Stimulated activated CD8-positive, alpha-beta memory T cell treated with anti-CD3 and anti-CD28 coated beads, Interleukin-15, amount 100 ng/mL, for 1 hour (primary cell): ENCODE measurements at places on chromosomes 5 and 9.

GRCh38 chr5:124528838-124529237 is 217.6 kb downstream of the ZNF608 start:
- DNase-seq: no peak

DNA sequence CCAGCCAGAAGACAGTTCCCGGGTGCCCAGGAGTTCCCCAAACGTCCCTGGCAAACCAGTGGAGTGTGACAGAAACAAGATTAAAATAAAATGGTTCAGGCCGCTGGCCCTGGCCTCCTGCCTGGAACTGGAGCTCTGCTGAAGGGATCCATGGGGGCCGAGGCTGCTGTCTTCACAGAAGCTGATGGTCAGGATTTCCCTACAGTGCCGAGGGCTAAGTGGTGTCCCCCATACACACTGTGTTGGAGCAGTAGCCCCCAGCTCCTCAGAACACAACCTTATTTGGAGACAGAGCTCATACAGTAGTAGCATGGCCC is 55.9 kb downstream of the MRPL36 start:
- DNase-seq: no peak

DNA sequence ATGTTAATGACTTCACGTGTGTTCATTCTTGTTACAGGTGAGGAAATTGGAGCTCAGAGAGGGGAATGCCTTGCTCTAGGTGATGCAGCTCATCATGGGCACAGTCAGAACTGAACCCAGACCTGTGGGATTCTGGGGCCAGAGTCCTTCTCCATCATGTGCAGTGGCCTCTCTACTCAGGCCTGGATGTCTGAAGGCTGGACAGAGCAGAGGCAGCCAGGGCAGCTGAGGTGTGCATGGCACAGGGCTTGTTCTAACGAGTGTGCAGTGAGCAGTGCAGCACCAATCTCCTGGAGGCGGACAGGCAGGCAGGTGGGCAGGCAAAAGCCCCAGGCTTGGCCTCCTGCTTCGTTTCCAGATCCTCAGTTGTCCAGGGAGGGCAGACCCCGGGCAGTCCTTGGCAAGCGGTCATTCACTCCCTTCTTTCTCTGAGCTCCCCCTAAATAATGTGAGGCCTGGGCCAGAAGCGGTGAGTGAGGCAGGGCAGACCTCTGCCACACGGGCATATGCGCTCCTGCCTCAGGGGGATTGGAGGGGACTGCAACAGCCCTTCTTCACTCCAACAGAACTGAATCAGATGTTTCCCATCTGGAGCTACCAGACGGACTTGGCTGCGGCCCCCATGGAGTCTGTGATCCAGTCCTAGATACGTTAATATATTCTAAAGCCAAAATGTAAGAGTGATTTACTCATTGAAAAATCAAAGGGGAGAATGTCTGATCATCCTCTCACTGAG is 68.7 kb upstream of the FSTL4 start:
- no peak for DNase-seq

- no peak for DNase-seq
Observed at GRCh38 chr9:138044485-138045383, 167.2 kb downstream of the CACNA1B start.

- DNase-seq: no peak
Observed at GRCh38 chr9:95104980-95105379, 212.5 kb downstream of the FANCC start.

- DNase-seq: peak; percentile 11
Observed at GRCh38 chr9:214648-215493, at the start of gene DOCK8. Gene DOCK8, plus strand, starts transcription at chr9:214865. Its CDS starts 112 bp downstream, at chr9:214977.

DNA sequence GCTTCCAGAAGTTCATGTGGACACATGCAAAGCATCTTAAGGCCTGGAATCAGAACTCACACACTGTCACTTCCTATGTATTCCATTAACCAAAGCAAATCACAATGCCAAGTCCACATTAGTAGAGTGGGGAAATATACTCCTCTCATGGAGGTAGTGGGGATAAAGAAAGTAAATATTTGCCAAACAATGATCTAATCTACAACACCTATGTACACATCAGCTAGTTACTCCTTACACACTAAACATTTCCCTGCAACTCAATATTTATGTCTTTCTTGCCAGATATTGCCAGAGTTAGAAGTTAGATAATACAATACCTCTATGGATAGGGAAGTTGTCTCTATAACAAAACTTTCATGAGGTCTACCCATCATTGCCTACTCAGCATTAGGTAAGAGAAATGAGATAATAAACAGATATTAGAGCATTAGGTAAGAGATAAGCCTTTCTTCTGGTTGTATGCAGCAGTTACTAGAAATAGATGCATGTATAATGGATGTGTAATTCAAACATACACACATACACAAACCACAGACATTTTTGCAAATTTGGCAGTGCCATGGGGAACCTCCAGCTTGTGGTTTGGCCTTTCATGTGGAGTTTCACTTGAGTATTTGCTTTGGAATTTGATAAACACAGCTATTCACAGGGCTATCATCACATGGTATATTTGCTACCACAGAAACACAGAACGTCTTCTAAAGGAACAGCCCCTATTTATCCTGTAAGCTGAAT is 196.5 kb downstream of the TLE1 start:
- DNase-seq: no peak

GRCh38 chr9:134591082-134591571 is 50.5 kb upstream of the COL5A1 start:
- DNase-seq: no peak

DNA sequence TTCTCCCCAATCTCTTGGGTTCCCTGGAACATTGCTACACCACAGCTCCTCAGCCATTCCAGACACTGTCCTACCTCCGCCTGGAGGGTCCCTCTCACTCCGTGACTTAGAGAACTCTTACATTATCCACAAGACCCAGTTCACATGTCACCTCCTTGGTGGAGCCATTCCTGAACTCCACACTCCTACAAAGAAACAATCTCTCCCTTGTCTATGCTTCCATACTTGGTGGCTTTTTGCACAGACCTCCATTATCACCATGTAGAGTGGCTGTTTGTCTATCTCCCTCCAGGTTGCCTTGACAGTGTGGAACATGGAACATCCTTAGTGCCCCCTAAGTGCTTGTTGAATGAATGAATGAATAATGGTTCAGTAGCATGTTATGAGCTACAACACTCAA is 105.9 kb downstream of the PAX5 start:
- DNase-seq: no peak

DNA sequence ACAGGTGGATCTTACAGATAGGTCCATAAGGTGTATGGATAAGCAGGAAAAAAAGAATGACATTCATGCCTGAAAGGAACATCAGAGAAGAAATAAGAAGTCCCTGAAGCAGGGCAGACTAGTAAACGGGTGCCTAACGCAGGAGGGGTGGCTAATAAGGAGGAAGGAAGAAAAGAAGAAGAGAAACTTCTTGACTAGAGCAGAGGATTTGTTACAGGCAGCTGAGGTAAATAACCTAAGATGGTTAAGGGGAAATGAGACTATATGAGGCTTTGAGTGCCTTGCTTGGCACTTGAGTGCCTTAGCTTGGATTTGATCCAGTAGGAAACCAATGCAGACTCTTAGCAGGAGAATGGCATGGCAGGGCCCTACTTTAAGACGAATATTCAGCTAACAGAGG is 313.5 kb upstream of the PDE4D start:
- no peak for DNase-seq

DNA sequence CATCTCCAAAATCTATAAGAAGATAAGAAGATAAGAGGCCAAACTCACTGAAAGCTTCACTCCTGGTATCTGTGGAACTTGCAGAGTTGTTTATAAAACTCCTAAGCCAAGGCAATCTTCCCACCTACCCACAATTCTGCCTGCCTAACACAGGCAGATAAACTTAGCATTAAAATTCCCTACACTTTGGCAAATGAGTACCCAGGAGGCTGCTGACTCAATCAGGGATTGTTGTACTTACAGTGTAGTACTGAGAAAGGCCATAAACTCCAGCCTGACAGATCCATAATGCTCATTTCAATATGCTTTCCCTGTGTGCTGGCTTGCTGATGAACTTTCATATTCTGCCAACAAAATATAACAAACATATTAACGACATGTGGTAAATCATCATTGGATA is 725.2 kb downstream of the BRINP1 start:
- no peak for DNase-seq

- no peak for DNase-seq
Observed at GRCh38 chr9:125755340-125755739, 8.2 kb downstream of the PBX3 start.

DNA sequence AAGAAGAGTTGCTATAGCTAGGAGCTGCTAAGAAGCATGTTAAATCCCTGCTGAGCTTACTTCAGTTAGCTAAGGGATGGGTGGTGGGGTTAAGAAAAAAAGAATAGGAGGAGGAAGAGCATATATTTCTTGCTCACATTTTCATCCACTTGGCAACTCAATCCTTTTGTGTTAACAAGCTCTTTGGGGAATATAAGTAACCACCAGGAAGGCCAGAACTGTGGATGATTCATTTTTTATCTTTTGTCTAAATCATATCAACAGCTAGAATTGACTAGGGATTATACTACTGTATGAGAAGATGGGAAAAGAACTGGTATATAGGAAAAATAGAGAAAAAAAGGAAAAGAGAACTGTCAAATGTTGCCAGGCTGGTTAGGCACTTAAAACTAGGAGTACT is 555.3 kb upstream of the ARRDC3 start:
- no peak for DNase-seq

GRCh38 chr5:78961743-78962142 is 23.4 kb downstream of the ARSB start:
- DNase-seq: no peak

- no peak for DNase-seq
Observed at GRCh38 chr5:139810341-139811273, 15.0 kb downstream of the PSD2 start.

DNA sequence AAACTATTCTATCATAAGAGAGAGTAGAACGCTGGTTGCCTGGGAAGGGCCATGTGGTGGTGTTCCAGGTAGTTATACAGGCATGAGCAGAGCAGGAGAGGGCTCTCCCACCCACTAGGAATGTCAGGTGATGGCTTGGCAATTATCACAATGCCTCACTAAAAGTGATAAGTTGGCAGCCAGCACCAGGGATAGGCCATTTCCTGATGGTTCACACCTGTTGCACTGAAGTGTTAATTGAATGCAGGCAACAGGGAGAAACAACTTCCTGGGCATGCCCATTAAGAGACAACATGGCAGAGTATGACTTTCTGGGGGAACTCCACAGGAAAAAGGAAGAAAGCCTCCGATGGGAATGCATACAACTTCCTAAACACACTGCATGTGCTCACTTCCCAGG is 593.2 kb downstream of the ELAVL2 start:
- no peak for DNase-seq

- no peak for DNase-seq
Observed at GRCh38 chr5:129905473-129906176, 1.4 kb downstream of the CHSY3 start.

DNA sequence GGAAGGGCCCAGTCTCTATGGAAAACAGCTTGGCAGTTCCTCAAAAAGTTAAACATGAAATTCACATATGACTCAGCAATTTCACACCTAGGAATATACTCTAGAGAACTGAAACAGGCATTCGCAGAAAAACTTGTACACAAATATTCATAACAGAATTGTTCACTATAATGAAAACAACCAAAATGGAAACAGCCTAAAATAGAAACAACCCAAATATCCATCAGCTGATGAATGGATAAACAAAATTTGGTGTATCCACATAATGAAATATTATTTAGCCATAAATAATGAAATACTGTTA is 4.8 kb upstream of the GPR150 start:
- DNase-seq: no peak

- DNase-seq: no peak
Observed at GRCh38 chr9:133854048-133854447, 115.9 kb upstream of the SARDH start.

GRCh38 chr5:66982056-66982387 is 214.6 kb downstream of the CD180 start:
- DNase-seq: no peak

GRCh38 chr5:140988100-140988499 is 21.8 kb downstream of the PCDHAC2 start:
- DNase-seq: no peak

- DNase-seq: no peak
Observed at GRCh38 chr5:78660401-78660800, 11.8 kb upstream of the LHFPL2 start.

DNA sequence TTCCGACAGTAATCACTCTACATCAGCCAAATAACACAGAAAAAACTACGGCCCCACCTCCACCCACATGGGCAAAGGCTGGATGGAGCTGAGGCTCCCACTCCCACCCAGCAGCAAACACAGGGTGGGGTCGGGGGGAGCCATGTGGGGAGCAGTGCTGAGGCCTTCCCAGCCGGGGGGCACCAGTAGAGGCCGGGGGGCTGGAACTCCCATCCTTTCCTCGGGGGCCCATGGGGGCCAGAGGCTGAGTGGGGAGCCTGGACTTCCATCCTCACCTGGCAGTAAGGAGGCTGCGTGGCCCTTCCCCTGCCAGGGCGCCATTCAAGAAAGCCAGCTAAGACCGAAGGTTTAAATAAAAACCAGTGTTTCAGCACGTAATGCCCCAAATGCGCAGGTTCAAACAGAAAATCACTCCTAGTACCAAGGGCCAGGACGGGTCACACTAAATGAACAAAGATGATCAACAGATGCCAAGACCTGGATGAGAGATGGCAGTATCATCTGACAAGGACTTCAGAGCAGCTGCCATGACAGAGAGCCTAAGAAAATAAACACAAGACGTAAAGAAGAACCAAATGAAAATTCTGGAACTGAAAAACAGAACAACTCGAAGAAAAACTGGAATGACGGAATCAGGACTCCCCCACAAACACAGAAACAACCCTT is 9.4 kb downstream of the CCDC127 start:
- DNase-seq: no peak

DNA sequence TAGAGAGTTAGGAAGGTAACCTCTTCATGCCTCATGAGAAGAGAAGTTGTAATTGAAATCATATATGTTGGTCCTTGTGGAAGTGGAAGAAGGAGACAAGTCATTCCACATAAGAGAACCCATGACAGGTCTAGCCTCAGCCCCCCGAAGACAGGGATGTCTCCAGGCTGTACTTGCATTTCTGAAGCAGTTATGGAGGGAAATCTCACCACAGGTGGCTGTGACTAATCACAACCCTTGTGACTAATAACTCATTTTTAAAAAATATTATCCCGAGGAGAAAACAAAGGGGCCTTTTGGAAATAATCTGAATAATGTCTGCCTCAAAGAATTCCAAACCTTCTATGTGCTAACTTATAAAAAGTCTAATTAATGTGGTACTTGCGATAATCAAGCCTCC is 262.1 kb upstream of the RPS23 start:
- no peak for DNase-seq
